ENCODE measurements at places on chromosomes 2 and 18.

GRCh38 chr2:160602073-160602472, 108.5 kb upstream of the RBMS1 start:
- DNase-seq, result no peak

DNA sequence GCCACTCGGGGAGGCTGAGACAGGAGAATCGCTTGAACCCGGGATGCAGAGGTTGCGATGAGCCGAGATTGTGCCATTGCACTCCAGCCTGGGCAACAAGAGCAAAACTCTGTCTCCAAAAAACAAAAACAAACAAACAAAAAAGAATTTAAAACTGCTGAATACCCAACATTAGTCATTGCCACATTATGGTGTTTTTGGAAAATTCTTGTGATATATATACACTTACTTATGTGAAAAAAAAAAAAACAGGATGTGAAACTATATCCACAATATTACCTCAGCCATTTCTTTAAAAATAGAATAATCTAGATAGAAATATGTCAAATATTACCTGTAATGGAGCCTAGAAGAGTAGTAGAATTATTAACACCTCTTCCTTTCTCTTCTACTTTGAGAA, 288.3 kb upstream of the FN1 start:
- DNase-seq, result no peak

DNA sequence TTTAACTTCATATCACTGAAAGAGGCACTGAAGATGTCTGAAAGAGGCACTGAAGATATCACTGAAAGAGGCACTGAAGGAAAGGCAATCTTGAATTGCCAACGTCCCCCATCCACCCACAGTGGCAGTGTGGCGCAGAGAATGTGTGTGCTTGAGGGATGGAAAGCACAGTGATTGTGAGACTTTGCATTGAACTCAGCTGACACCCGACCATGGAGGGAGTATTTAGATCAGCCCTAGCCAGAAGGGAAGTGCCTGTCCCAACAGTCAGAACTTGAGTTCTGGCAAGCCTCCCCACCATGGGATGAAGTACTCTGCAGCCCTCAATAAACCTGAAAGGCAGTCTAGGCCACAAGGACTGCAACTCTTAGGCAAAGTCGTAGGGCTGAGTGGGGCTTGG, 33.8 kb downstream of the MAP4K3 start:
- DNase-seq, result no peak

- peak; percentile 93 for DNase-seq
Observed at GRCh38 chr2:200747668-200748618, 63.8 kb upstream of the BZW1 start.

DNA sequence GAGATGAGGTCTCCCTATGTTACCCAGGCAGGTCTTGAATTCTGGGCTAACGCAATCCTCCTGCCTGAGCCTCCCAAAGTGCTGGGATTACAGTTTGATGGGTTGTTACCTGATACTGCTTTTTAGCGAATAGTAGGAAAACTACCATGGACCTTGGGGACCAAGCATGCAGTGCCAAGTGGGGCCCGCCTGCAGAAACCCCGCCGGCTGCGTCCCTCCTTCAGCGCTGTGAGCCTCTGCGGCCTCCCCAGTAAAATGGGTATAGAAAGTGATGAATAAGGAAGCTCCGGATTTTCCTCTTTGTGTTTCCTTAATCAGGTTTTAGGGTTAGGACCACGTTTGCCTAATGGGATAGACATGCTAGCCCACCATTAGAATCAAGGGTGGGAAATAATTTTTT, 30.4 kb downstream of the RAMP1 start:
- DNase-seq, result no peak

DNA sequence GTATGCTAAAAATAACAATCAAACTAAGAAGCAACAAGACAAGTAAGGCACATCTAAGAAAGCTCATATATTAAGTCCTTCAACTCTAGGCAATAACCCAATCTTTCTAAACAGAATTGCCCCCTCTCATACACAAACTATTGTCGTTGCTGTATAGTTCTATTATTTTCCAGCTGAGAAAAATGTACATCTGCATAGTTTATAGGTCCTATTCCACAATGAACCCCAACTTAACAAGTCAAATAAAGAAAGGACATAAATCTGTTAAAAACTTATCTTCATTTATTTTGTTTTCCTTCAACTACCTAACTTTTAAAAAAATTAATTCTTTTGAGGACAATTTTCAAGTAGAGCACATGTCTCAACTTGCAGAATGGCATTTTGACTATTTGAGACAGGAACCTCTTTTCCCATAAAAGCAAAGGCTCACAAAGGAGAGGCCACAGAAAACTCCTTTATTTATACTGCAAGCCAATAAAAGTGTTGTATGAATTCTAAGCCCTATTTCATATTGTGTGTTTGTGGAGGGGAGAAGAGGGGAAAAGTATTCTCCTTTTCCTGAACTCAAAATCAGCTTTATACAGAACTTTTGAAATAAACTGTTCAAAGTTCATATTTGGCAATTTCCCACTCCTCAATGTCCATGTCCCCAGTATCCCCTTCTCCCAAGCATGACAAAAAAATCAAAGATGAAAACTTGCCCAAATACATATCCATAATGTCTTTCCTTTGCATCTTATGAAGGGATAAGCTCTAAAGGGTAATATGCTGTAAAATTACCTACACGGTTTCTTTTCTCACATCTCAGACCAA, 37.4 kb downstream of the RTN4 start:
- no peak for DNase-seq

DNA sequence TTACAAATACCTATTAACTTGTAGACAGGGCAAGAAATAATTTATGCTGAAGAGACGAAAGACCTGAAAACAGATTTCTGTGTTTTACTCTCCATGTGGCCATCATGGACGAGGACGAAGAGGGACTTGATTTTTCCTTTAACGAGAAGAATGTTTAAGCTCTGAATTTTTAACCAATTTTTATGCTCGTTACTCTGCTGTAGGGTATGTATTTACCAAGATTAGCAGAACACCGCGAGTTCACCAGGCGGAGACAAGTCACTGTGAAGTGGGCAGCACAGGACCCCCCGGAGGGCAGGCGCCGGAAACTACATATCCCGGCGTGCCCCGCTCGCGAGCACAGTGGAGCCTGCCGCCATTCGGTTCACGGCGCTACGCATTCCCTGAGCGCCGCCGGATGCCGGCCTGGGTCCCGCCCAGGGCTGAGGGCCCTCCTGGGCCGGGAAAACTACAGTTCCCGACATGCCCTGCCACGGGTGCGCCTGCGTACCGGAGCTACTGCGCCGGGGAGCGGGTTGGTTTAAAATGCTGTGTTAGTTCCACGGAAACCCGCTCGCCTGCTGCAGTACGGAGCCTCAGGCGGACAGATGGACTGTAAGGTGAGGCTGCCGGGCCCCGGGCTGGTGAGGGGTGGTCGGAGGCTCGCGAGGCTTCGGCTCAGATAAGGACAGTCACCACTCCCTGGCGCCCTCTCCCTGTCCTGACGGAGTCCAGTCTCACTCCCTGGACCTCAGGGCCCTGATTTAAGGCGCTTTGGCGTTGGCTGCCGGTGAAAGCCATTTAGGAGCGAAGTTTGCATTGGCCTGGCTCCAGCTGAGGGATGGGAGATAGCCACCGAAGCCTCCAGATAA, at the start of gene CCDC150:
CCDC150 (plus strand) TSS at position 536 of the 851 bp plus-strand sequence; CDS start at position 588, 52 bp downstream.
- peak; percentile 92 for DNase-seq

DNA sequence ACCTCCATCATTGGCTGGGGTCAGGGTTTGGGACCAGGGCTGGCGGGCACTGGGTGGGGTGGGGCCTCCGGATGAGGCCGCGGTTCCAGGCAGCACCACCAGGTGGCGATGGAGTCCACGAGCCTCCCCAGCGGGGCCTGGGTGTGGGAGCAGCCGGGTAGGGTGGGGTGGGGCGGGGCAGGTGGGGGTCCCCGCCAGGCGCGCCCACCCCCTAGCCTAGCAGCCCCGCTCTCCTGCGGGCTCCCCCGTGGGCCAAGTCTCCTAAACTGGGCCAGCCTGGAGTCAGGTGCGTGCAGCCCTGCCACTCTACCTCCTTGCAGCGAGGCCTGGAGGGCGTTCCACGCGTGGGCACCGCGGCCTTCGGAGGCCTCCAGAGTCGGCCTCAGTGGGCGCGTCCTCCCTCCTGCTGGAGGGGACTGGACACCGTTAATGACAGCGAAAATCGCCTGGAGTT, 187.5 kb downstream of the TWIST2 start:
- peak; percentile 7 for DNase-seq

DNA sequence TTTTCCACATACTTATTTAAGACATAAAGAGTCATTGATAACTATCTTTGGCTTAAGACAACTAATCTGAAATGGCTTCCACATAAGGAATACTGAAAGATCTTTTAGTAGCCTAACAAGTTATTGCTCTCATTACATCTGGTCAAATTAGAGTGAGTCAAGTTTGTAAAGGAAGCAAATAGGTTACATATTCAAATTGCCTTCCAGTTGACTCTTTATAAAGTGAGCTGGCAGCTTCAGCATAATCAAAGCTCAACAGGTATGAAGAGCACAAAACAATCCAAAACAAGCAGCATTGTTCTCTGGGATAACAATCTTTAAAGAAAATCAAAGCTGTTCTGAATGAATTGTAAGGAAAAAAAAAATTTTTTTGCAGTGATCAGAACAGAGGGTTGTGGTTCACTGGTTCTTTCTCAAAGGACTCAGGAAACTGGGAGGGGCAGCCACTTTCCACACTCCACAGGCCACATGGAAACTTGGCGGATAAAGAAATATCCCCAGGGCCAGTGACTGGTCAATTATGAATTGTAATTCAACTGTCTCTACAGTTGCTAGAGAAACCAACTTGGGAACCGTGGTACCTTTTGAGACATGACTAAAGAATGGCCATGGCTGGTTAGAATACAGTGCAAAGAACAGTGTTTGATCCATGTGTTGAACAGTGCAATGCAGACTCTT, 369.3 kb upstream of the KCNH7 start:
- DNase-seq, result peak; percentile 81

GRCh38 chr18:76134628-76135027, 360.4 kb downstream of the ZNF516 start:
- DNase-seq, result no peak

DNA sequence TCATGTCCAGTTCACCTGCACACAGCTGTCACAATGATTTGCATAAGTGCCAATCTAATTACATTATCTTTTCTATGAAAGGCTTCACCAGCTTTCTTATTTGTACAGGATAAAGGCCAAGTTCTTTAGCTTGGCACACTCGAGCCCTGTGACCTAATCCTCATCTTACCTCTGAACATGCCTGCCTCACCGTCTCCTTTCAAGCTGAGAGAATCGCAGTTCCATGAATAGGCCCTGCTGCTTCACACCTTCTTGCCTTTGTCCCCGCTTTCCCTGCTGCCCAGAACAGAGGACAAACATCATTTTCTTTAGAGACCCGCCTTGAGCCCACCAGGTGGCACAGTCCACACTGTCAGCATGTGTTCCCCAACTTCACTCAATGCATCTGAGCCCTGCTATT, 1094.7 kb downstream of the BCL11A start:
- DNase-seq, result no peak

DNA sequence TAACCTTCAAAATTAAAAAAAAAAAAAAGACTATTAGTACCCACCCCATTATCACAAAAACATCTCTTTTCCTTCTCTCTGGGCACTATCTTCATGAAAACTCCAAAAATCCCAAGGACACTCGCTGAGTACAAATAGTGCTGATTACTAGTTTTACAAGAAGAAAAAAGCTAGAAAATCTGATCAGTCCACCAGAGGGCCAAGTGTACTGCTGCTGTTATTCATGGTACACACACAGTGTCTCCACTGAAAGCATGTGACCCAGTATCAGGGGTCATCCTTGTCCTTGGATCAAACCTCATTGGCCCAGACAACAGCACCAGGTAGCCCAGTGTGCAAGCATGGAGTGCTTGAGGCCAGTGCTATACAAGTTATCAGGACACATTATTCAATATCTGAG, 382.7 kb upstream of the KLHL29 start:
- DNase-seq, result no peak

- no peak for DNase-seq
Observed at GRCh38 chr2:57615855-57616556, 430.6 kb upstream of the VRK2 start.

DNA sequence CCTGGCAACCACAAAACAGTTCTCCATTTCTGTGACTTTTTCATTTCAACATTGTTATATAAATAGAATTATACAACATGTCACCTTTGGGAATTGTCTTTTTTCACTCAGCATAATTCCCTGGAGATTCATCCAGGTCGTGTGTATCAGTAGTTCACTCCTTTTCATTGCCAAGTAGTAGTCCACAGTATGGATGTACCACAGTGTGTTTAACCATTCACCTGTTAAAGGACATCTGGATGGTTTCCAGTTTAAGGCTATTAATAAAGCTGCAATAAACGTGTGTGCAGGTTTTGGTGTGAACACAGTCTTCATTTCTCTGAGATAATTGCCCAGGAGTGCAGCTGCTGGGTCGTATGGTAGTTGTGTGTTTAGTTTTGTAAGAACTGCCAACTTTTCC, 35.7 kb downstream of the COPS7B start:
- no peak for DNase-seq

DNA sequence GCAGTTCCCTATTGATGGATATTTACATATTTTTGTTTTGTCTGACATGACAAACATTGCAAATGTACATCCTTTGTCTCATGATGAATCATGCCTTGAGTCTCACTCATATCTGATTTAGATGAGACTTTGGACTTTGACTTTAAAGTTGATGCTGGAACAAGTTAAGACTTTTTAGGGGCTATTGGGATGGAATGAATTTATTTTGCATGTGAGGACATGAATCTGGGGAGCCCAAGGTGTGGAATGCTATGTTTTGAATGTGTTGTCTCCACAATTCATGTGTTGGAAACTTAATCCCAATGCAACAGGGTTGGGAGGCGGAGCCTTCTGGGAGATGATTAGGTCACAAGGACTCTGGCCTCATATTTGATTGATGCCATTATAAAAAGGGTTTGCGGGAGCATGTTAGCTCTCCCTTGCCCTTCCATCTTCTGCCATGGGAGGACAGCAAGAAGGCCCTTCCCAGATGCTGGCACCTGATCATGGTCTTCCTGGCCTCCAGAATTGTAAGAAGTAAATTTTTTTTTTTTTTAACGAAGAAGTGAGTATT, 29.1 kb upstream of the INO80D start:
- no peak for DNase-seq

- peak; percentile 69 for DNase-seq
Observed at GRCh38 chr18:55763298-55763697, 175.3 kb upstream of the TCF4 start.

DNA sequence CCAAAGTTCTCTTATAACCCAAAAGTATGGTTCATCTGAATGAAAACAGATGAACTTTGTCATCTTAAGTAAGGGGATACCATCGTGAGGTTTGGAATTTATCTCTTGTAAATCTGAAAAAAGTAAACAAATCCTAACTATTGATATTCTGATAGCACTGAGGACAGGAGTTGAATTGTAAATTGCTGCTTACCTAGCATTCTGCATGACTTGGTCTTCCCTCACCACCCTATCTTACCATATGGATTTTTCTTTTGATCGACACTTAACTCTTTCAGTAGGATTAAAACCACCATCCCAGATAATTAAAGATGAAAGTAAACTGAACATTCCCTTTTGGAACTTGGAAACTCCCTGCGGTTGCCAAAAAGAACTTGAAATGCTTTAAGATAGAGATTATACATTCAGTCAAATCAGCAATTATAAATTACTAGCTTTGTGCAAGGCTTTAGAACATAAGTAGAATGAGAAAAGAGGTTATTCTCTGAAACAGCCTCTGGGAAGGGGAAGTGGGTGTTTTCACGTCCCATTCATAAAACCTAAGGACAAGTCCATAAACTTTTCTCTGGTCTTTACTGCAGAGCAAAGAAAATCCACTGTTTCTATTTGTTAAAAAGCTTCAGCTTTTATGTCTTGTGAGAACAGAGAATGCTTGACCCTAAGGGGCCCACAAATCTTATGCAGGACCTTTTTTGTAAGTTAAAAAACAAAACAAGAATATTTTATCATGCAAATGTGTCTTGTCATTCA, 49.7 kb upstream of the ZNF397 start:
- DNase-seq, result no peak

GRCh38 chr18:63284827-63285733, 34.5 kb downstream of the BCL2 start:
- no peak for DNase-seq

Measured in kidney glomerular epithelial cell (primary cell).